8988T (cell line): ENCODE measurements at places on chromosomes 6 and 20.

GRCh38 chr20:44326391-44327159 lies 10.3 kb upstream of the R3HDML start:
- DNase-seq = no peak

GRCh38 chr20:52425253-52425652 lies 233.7 kb upstream of the ZFP64 start:
- no peak for DNase-seq

- DNase-seq = no peak
Observed at GRCh38 chr6:39294133-39294532, 20.1 kb downstream of the KCNK17 start.

DNA sequence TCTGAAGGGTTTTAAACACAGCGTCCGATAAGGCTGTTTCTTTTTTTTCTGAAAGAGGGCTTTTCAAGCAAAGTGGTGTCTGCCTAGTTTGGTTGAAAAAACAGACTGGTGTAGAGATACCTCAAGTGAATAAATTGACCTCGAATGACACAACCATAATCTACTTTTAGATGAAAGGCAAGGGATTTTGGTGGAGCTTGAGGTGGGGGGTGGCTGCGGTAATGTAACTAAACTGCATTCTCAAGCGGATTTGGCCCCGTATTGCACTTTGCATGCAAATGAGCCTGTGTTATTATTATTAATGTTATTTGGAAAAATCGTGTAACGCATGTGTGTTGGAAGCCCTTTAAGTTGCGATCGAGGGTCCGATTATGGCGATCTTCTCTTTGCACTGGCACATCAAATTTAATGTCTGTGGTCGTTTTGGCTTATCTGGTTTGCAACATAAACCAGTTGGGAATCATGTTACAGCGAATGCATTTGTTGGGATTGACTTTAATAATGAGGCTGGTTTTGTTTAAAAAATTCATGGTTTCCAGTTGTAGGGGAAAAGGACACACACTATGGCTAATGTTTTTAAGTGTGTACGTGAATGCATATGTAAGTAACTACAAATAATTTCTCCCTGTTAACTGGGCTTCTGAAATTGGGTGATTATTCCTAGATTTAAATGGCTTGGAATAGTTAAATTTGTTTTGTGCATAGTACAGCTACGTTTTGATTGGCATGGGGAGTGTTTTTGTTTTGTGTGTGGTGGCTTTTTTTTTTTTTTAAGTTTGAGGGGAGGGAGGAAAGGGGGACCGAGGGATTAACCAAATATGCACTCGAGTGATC lies 1.0 kb downstream of the JARID2 start:
- DNase-seq = no peak

DNA sequence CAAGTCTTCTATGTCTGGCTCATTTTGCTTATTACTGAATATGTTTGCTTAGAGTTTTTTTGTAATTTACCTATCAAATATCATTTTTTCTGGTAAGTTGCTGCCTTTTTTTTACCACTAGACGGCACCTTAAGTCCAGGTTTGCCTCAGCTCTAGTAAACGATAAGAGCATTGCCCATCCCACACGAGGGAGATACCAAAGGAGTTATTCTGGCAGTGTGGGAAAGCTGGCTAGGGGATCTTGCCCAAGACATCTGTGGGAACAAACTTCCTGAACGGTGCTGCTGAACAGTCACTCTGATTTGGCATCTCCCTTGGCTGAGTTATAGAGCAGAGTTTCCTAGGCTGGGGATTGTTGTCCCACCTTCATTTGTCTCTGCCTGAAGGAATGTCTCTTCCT lies 306.4 kb downstream of the COL12A1 start:
- no peak for DNase-seq

DNA sequence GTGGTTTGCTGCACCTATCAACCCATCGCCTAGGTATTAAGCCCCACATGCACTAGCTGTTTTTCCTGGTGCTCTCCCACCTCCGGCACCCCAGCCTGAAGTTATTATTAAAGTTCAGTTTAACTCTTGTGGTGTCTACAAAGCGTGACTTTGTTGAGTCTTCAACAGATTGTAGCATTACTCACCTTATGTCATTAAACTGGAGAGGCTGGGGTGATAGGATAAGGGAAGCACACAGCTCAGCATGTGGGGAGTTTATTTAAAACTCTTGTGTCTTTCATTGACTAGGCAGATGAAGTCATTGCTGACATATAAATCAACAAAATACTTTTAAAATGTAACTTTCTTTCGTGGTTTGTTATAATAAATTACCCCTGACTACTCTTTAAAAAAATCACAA lies 84.7 kb upstream of the GCM1 start:
- DNase-seq = no peak

GRCh38 chr6:105428342-105428957 lies 25.6 kb upstream of the PREP start:
- DNase-seq = no peak

GRCh38 chr20:41049451-41049850 lies 20.8 kb downstream of the TOP1 start:
- DNase-seq = no peak

DNA sequence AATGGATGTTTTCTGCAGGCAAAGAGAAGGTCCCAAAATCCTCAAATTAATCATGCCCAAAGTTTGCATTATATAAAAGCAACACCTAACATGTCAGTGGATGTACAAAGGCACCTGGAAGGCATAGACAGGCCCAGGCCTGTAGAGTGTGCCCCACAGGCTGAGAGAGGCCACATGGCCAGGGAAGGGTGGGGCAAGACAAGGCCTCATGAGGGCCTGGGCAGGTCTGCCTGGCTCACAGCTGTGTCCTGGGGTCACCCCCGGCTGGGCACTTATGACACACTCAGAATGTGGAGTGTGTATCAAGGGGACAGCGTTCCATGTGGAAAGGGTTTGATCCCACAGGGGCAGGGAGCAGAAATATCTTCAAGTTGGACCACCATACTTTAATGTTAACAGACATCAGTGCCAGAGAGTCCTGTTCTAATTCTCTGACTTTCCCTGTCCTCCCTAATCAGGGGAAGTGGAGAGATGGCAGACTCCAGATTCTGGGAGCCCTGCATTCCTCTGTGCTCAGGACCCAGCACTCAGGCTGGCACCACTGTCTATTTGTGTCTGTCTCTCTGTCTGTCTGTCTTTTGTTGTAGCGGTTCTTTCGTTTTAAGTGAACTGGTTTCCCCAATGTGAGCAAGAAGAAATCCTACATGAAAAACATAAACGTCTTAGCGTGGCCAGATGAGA lies 178.3 kb upstream of the FOXA2 start:
- no peak for DNase-seq

DNA sequence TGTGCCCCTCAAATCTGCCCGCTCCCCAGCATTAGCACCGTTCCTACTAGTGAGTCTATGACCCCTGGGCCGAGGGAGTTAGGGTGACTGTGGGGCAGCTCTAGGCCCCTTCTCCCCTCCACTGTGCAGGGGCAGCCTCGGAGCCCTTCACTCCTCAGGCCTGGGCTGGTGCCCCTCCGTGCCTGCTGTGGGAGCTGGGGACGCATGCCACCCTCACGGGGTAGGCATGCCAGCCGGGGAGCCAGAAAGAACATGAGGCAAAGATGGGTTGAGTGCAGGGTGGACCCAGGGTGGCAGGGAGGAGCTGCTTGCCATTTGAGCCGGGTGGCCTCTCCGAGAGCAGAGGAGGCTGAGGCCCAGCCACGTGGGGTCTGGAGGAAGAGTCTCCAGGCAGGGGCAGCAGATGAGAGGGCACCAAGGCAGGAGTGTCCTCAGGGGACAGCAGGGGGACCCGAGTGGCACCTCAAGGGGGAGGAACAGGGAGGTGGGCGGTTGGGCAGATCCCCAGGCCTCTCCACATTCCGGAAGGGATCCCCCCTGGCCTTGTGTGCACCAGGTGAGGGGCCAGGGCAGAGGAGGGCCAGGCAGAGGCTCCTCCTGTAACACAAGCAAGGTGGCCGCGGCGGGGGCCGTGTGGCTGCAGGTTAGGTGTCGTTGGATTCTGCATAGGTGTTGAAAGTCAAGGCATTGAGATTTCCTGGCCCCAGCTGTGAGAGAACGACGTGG lies 18.6 kb upstream of the LSM14B start:
- no peak for DNase-seq

DNA sequence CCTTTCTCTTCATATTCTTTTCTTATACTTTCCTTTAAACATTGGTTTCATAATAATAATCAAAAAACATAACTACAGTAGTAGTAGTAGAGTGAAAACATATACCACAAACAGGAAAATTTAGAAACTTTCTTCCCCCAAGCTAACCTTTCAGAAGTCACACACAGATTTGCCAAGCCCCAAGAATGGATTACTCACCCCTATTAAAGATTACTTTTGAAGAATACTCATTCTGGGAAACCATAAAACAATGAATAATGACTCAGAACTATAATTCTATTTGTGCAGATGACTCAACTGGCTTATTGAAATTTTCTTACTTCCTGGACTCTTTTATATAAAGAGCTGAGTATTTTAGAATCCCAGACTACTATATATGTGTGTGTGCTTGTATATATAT lies 119.4 kb upstream of the GJE1 start:
- no peak for DNase-seq

GRCh38 chr6:38391206-38391605 lies 248.5 kb downstream of the BTBD9 start:
- DNase-seq = no peak

DNA sequence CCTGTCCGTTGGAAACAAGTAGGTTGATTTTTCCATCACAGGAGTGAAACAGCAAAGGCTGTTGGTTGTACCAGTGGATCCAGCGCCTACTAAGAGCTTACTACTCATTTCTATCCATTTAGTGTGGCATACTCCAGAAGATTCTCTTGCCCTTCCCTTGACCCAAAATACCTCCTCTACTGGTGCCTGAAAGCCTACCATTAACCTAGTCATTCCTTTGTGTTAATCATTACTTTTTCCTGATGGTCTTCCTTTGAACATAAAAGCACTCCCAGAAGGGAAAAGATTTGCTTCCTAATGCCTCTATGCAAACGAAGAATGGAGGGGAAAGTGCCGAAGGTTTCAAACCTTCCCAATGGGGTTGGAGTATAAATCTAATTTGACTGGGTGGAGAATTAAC lies 123.3 kb downstream of the QRSL1 start:
- no peak for DNase-seq

DNA sequence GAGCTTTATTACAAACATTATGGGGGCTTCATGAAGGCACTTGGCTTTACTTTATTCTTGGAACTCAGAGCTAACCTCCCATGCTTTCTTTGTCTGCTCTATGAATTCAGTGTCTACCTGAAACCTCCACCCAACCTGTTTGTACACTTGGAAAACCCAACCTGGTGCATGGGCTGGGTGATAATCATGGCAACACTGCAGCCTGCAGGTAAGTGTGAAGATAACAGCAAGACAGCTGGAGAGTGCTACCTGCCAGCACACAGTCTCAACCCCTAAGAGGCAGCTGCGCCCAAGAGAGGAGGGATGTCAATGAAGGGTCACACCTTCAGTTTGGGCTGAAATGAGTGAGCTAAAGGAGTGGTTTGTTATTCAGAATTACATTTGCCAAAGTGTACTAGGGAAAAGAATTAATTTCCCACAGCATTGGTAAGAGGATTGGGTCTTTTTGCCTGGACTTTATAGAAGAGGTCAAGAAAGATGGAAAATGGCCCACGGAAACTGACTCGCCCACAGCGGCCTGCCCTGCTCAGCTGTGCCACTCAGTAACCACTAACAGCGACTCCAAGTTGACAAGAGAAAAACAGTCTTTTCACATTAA lies 24.4 kb downstream of the FOXQ1 start:
- DNase-seq = no peak

- no peak for DNase-seq
Observed at GRCh38 chr6:82263916-82264315, 16.4 kb upstream of the IBTK start.

GRCh38 chr6:79403086-79403485 lies 134.1 kb downstream of the LCA5 start:
- no peak for DNase-seq

GRCh38 chr6:17475606-17476244 lies 82.3 kb downstream of the CAP2 start:
- DNase-seq = no peak

DNA sequence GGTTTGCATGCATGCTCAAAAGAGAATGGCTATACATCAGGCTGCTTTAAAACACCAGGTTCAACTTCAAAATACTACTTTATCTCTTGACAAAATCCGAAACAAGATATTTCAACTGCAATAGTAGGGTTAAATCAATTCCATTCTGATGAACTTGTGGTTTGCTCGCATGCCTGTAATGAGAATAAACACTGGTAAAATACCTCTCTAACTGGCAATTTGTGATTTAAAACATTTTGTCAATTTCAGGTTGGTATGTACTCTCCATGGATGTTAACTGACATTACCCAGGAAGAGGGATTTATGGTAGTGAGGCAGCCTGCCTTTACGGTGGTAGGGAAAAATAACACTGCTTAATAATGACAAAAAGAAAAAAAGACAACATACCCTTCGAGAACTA lies 74.4 kb downstream of the MBOAT1 start:
- no peak for DNase-seq

- DNase-seq = no peak
Observed at GRCh38 chr6:26071135-26071534, 16.1 kb upstream of the HFE start.

DNA sequence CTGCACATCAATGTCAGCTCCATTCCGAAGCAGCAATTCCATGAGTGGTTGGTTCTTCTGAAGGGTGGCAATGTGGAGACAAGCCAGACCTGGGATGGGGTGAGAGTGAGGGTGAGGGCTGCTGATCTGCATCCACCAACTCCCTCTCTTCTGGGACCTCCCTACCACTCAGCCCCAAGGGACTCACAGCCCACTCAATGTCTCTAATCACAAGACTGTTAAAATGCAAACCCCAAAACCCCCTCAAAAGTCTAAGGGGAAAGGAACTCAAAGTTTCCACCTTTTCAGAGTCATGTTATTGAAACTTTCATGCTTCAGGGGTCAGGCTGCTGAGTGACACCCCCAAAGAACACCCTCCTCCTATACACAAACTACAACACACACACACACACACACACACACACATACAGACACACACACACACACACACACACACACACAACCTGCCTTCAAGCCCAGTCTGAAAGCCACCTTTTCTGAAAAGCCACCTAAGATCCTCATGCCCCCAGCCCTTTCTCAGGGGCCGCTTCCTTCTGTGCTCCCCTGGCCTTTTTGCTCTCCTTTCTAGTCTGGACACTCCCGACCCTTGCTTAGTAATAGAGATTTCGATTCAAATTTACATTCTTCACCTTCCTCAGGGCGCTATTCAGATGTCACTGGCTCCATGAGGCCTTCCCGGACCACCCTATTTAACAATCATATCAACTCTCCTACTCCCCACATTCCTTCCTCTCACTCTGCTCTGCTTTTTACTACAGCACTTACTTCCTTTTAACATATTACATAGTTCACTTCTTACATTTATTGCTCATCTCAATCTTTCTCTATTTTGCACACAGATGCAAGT lies 3.3 kb upstream of the SLC35B2 start:
- no peak for DNase-seq

GRCh38 chr20:18571578-18571977 lies 4.3 kb downstream of the SMIM26 start:
- DNase-seq = no peak

GRCh38 chr6:26401389-26401986 lies 587 bp upstream of the BTN3A1 start:
- no peak for DNase-seq

GRCh38 chr20:41733151-41733550 lies 115.0 kb upstream of the CHD6 start:
- no peak for DNase-seq

- DNase-seq = no peak
Observed at GRCh38 chr6:166562726-166563125, 23.8 kb downstream of the RAMACL start.
